CD4-positive, alpha-beta T cell treated with Interleukin-10 for 1 hour (primary cell): ENCODE measurements at places on chromosomes 5 and 9.
A peak's percentile ranks its signal among the peaks of the same experiment; 100 is the strongest.

DNA sequence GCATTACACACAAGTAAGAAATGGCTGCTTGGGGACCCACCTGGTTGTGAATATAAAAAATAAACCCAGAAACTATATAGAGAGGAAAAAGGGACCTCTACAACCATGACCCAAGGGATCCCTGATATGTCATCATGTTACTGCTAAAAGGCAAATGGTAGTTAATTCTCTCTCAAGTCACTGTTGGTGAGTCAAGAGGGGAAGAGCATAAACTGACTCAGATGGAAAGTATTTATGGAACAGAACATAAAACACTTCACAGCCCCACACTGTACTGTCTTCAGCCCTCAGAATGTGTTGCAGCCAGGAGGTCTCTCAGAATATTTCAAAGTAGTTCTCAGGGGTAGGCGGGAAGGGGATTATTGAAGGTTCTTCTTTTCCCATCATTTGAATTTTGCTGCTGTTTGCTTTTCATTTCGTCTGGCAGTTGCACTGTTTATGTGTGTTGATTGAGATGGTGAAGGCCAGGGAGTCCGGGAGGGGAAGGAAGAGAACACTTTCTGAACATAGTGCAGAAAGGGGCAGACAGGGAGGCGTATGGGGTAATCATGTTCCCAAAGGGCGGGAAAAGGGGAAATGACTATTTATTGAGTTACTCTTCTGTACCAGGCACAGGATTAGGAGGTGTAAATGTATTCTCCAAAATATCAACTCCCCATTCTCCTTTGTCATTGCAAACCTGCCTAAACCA lies 85.5 kb downstream of the TEK start:
- no peak for DNase-seq

DNA sequence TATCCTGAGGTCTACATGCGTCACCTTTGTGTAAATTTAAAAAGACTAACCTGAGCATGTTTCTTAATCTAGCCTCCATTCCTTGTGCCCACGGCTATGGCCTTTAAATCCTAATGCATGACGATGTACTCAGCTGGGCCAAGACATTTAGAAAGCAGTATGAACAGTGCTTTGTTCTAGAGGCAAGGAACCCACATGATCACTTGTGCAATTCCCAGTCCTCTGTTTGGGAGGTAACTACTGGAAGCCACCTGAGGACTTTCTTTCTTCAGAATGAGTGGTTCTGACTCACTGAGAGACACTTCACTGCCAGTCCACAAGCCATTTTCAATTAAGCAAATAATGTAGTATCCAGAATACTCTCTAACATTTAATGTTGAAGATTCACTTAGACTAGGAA lies 181.3 kb downstream of the RAB3C start:
- no peak for DNase-seq

DNA sequence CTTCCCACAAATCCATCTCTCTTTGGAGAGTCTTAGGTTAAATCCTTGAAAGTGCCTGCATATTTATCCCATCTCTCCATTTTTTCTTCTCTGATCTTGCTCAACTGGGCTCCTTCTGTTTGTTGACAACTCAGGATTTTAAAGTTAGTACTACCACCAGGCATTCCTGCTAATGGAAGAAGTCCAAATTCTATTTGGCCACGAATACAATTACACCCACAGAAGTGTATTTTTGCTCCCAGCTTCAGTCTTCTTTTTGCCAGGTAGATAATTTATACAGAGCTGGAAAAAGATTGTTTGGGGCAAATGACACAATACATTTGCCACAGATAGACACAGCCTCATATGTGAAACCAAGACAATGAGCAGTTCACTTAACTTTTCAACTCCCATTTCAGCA lies 74.8 kb downstream of the CETN3 start:
- DNase-seq, result no peak

DNA sequence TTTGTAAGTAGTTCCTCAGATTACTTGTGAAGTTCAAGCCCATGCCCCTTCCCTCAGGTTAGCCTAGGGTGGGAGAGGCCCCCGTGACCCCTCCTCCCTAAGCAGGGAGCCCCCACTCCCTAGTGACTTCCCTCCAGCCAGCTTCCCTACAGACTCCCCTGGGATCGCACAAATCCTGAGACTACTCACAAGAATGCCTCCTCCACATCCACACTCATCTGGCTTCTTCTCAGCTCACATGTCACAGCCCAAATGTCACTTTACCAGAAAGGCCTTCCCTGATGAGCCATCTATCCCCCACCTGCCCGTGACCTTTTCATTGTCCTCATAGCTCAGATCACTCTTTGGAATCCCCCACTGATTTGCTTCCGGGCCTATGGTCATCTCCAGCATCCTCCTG lies 96.7 kb upstream of the ARAP3 start:
- no peak for DNase-seq

- peak; percentile 59 for DNase-seq
Measured at GRCh38 chr9:129225815-129226214, 47.8 kb upstream of the IER5L start.

DNA sequence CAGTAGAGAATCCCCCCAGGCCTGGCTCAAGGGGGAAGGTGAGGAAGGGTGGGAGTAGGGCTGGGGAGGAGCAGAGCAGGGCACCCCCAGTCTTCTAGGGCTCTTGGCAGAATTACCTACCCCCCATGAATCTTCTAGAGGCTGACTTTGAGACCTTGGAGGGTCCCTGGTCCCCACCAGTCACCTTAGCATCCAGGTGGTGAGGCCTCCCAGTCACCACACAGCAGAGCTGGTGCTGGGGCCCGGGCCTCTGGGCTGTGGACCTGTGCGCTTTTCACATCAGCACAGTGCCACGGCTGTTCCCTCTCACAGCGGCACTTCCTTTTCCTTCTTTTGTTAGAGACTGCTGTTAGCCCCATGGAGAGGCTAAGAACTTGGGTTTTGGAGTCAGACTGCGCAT lies 148.6 kb upstream of the PITX1 start:
- no peak for DNase-seq

DNA sequence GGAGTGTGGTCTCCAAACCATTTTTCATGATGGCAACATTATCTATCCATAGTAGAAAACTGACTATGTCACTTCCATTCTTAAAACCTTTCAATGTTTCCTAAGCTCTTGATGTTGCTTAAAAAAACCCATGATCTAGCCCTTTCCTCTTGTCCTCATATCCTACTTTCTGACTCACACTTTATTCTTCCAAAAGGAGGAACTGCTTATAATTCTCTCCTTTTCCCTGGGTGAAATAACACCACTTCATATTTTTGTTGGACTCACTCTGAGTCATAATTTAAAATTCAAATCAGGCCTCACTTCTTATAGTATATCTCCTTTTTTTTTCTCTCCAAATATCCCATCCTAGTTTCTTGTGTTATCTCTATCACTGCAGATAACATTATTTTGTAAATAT lies 513.9 kb downstream of the MAN2A1 start:
- no peak for DNase-seq

DNA sequence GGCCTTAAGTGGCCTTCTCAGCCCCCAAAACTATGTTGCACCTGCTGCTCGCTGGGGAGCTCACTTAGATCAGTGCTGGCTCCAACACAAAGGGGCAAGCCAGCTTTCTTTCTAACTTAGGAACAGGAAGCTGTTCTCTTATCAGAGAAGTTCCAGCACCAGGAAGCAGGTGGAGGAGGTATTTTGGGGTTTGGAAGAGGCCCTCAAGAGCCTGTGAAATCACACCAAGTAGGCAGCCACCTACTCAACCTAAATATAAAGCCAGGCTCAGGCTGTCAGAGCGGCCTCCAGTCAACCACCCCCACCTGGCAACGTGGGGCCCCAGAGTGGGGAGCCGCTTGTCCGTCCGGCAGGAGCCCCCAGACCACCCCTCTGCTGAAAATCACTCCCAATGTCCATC lies 152.8 kb downstream of the OLFM1 start:
- no peak for DNase-seq

- DNase-seq, result no peak
Measured at GRCh38 chr5:66824476-66824875, 228.3 kb downstream of the MAST4 start.

- DNase-seq, result peak; percentile 76
Measured at GRCh38 chr9:129624168-129624759, 1.7 kb upstream of the NTMT1 start.

- no peak for DNase-seq
Measured at GRCh38 chr5:39755986-39756385, 331.2 kb upstream of the DAB2 start.

GRCh38 chr9:136846376-136847087 lies 2.7 kb upstream of the PHPT1 start:
- peak; percentile 12 for DNase-seq

GRCh38 chr9:136644593-136645351 lies 17.9 kb upstream of the EGFL7 start:
- DNase-seq, result peak; percentile 75

GRCh38 chr5:171192111-171192510 lies 116.9 kb upstream of the TLX3 start:
- no peak for DNase-seq

GRCh38 chr5:157665467-157666070 lies 5.8 kb upstream of the C5orf52 start:
- no peak for DNase-seq

DNA sequence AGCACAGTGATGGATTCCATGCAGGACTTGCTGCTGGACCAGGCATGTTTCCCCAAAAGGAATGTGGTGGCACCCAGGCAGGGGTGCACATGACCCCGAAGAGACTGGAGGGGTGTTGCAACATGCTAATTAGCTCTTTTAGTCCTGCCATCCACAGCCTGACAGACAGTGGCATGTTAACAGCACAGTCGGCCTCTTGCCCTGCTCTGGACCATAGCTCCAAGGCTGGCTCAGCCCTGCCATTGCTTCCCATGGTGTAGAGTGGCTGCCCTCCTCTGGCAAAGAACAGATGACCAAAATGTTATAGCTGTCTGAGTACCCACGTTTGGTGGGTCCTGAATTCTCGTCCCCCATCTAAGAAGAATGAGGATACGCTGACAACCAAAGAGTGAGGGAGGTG lies 736.4 kb upstream of the PTPRD start:
- no peak for DNase-seq

DNA sequence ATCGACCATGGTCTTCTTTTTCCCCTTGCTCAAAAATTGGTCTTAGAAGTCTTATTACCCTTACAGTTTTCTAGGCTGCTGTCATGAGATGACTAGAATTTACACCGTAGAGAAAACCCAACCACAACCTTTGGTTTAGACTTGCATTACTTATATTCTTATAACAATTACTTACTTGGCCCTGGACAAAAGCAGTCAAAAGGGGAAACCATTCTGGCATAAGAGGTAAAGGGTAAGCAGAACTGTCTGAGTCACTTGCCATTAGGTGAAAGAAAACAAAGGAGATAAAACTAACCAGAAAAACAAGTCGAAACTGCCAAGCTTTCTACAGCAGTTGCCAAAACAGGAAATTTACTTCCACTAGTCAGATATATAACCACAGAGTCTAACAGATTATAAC lies 17.9 kb downstream of the TMEM245 start:
- peak; percentile 66 for DNase-seq

DNA sequence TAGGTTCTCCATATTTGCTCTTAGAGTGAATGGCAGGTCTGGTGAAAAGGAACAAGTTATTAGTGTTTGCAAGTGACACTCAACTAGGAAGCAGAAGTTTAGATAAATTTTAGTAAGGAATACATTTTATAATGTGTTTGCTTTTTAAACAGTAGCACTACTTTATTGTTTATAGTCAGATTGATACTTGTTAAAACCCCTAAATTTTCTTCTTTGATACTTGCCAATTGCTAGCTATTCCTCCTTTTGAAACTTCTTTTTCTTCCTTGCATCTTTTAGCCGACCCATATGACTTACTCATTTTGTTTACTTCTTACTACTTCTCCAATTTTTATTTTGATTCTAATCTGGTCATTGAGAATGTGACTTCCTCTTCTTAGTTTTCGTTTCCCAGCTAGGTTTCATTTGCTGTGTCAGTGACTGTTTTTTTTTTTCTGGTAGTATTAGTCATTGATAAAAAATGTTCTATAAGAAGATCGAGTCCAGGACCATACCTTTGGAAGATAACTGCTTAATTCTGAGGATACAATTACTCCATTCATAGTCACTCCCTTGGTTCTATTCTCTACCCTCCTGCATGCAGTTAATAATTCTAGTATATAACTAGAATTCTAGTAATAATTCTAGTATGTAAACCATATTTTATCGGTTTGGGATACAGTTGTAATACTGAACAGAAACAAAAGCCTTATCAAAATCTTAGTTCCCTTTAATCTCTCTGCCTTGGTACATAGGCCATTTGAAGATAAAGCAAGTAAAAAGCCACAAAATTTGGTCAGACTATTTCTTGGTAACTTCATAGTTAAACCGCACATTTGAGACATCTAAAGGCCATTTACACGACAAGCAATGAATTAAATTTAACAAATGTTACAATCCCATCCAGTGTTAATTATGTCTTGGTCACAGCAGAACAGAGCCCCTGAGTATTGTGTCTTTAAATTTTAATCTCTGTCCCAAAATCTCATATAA lies 2.8 kb upstream of the RICTOR start:
- peak; percentile 16 for DNase-seq

DNA sequence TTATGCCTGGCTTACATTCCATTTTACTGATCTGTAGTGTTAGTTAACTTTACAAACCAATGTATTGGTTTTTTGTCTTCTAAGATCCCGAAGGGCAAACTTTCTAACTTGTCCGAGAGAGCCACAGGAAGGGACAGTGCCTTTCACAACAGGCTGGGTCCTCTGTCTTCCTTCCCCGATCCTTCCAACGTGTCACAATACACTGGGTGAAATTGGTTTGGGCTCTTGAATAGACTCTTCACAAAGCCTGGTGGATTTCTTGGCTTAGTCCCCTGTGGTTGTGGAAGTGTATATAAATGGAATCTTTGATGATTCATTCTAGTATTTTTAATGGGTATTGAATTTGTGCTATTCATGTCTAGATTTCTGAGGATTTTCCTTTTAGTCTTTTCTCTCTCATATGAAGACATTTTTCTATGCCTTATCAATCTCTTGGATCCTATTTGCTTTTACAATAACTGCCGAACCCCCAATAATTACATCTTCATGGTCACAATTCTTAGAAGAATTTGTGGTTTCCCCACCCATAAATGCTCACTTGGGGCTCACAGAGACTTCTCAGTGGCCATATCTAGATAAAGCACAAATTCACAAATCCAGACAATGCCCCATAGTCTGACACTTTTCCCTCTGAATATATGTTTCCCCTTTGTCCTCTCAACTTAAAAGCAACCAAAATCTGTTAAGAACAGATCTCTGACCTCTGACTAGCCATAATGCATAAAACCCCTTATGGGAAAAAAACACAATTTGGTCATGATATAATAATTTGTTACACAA lies 107.7 kb downstream of the MTRR start:
- DNase-seq, result no peak
